Spinal cord (tissue), 10 donors: ENCODE measurements at places on chromosomes 16 and 17. TPM values are rescaled to one million over a fixed set of nuclear protein-coding genes. Genes with fewer than 3 reads are reported as not detected.

TBC1D3B gene
- 4.0 TPM for total RNA-seq

ARL5C gene
- total RNA-seq = not detected

SRL gene
- 1.6 TPM for total RNA-seq

FAM20A gene
- total RNA-seq = 46.5 TPM

DPEP2 gene
- 3.0 TPM for total RNA-seq

GAS2L2 gene
- 0.69 TPM for total RNA-seq

HLF gene
- 127 TPM for total RNA-seq

HBM gene
- 33.7 TPM for total RNA-seq

CHST5 gene
- total RNA-seq = 0.89 TPM

ADGRG3 gene
- 0.06 TPM for total RNA-seq

MYO15A gene
- 1.3 TPM for total RNA-seq

MTHFSD gene
- 18.6 TPM for total RNA-seq

SLC9A5 gene
- total RNA-seq = 1.4 TPM
